ELF-1 (cell line): ENCODE measurements at places on chromosomes 7 and 10.

DNA sequence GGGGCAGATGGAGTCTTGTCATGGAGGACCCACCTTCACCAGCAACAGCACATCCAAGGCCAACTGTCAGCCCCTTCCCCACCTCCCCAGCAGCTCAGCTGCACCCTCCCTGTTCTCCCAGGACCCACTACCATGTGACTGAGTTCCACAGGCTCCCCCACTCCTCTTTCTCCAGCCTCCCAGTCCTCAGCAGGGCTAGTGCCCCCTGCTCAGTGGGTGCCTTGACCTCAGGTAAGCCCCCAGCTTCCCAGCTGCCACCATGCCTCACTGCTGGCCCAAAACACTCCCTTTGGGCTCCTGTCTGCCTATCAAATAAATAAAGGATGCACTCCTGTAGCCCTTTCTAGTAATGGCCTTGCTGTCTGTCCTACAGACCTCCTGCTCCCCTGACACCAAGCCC is 174.4 kb downstream of the SLIT1 start:
- DNase-seq = no peak

- no peak for DNase-seq
Observed at GRCh38 chr7:120332433-120332832, 59.5 kb downstream of the KCND2 start.

DNA sequence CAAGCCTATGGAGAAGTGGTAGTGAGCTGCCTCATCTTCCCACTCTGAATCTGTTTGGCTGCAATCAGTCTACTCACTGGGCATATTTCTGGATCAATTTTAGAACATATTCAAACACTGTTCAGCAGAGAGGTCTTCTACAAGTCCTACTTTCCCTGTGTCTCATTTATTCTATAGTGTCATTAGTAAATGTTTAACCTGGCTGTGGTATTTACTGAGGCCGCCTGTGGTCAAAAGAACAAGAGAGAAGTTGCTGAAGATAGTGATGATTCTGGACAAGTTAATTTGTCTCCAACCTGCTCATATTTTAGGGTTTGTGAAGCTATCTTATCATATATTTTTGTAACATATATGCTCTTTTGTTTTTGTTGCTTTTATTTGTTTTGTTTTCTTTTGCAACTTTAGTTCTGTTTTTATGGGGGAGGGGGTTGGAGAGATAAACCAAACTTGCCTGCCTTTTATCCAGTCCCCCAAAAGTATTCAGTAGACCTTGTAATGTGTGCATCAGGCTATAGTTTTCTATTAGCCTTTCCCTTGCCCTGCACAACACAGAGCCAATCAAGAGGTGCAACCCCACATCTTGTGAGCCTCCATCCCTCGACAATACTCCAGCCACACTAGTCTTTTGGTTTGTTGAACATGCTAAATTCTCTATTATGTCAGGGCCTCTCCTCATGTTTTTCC is 362.8 kb upstream of the MBL2 start:
- no peak for DNase-seq

GRCh38 chr7:92639213-92639896 is 49.2 kb upstream of the FAM133B start:
- no peak for DNase-seq

GRCh38 chr10:122746408-122746807 is 46.8 kb upstream of the C10orf120 start:
- DNase-seq = no peak

DNA sequence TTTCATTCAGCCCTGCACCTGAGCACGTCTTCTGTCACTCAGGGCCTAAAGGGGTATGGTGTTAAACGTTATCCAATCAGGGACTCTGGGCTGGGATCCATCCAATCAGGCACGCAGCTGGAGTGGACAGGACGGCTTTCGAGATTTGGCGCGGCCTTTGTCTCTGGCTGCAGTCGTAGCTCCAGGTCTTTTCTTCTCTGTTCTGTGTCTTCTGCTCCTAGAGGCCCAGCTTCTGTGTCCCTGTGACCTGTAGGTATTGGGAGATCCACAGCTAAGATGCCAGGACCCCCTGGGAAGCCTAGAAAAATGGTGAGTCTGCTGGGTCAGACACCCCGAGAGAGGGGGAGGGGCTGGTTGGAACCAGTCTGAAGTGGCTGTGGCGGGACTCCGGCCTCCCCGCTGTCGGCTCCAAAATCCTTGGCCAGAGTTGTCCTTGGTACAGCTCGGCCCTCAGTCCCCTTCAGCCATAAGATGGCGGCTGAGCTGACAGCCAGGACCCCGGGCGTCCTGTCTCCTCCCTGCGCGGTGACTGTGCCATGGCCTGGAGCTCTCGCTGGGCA is 11.7 kb upstream of the ZNF680 start:
- peak; percentile 95 for DNase-seq

DNA sequence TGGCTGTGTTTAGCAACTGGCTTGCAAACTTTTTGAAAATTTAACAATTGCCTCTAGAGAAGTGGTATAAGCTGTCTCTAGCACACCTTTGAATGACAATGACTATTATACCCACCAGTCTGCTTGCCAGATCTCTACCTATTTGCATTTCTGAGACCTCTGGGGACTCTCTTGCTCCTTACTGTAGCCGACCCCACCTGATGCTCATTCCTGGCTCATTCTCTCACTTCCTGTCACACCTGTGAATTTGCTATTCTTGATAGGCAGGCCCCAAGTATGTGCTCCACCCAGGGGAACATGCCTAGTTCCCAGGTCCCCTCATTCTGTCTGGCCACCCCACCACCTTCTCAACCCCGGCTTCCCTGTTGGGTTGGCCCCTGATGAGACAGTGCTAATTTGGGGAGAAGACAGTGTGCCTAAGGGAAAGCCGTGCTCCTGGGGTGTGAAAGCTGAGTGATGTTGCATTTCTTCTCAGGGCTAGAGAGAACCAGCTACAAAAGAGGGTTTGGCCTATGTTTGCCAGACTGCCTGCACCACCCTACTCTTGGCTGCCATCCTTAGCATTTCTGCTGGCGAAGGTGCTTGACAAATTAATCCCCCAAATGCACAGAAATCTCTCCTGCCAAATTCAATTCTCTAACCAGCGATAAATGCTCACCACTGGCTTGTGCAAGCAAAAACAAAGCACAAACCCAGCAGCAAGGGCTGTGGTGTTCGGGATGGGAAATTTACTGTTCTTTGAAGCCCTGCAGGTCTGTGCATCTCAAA is 138.2 kb downstream of the RPS24 start:
- DNase-seq = no peak

- no peak for DNase-seq
Observed at GRCh38 chr10:128096486-128097199, 29.6 kb downstream of the MKI67 start.

DNA sequence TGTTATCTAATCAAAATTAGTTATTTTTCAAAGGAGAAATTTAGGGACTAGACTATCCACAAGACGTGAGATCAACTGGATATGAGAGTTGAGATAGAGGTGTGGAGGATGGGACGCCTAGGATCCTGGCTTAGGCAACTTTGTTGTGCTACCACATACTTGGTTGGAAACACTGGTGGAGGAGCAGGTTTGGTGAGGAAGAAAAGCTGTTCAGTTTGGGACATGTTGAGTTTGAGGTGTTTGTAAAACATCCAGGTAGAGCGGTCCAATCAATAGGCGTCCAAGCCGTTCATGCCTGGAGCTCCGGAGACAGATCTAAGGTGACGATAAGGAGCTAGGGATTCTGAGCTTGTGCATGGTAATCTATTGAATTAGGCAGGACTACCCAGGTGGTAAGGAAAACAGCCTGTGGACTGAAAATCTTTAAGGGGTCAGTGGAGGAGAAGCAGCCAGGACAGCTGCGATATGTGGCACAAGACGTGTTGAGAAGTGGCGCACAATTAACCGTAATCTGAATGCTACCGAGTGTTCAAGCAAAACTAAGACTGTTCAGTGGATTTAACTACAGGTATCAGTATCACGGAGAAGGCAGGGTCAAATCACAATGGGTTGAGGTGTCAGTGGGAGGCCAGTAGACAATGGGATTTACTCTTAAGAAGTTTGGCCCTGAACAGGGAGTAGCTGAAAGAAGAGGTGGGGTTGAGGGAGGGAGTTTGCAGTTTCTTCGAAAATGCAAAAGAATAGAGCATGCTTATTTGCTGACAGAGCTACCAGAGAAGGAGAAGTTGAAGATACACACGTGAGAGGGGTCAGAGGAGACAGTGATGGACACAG is 16.1 kb upstream of the TRPV6 start:
- DNase-seq = peak; percentile 47

DNA sequence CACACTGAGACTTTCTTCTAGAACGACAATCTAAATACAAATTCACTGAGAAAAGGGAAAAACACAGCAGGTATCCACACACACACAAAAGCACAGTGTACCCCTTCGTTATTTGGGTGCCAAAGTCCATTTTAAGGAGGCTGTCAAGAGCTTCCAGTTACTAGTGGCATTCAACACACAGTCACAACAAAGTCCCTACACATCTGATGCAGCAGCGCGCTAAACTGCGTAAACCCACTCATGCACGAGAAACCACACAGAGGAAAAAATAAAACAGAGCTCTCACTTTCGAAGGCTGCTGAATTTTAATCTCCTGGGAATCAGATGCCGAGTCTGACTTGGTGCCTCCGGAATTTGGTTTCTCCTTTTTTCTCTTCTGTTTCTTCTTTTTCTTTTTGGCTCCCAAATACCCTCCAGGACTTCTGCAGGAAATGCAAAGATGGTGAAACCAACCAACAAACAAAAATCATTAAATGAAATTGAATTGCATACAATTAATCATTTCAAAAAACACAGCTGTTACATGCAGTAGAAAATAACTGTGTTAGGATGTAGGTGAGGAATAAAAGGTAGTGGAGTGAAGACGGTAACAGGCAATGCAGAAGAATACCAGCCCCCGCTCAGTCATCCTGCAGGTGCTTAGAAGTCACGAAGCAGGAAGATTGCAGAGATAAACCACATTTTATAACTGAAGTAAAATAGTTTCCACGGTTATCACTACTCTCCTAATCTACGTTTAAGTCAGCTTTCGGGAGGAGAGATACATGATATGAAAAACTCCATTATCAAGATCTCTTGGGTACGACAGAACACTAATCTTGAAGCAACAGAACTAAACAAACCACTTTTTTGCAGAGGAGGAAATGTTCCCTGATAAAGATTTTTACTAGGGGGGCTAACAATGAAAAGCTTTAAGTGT is 27.1 kb downstream of the NMT2 start:
- DNase-seq = no peak

- no peak for DNase-seq
Observed at GRCh38 chr7:98964596-98964995, 86.3 kb downstream of the TRRAP start.

DNA sequence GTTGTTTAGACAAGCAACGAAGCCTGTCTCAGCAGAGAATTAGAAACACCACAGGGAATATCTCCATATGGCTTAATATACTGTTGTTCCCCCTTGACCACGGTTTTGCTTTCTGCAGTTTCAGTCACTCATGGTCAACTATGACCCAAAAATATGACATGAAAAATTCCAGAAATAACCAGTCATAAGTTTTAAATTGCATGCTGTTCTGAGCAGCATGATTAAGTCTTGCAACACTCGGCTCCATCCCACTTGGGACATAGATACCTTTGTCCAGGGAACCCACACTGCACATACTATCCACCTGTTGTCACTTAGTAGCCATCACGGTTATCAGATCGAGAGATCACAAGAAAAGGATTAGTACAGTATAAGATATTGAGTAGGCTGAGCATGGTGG is 60.7 kb upstream of the FOXK1 start:
- no peak for DNase-seq

DNA sequence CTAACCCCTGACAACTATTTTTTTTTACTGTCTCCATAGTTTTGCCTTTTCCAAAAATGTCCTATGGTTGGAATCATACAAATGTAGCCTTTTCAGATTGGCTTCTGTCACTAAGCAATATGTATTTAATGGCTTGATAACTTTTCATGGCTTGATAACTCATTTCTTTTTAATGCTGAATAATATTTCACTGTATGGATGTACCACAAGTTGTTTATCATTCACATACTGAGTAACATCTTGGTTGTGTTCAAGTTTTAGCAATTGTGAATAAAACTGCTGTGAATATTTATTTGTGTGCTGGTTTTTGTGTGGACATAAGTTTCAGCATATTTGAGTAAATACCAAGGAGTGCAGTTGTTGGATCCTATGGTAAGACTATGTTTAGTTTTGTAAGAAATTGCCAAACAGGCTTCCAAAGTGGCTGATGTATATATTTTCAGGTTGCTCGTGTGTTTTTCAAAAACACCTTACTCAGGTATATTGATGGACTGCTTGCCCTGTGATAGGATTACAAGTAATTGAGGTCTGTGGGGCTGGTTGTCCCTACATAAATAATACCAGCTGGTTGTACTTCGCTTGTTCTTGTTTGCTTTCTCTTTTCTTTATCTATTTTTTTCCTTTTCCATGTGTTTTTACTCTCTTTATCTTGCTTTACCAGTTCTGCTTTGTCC is 23.0 kb downstream of the NRF1 start:
- DNase-seq = no peak

GRCh38 chr7:938546-939185 is 15.8 kb downstream of the ADAP1 start:
- DNase-seq = no peak

DNA sequence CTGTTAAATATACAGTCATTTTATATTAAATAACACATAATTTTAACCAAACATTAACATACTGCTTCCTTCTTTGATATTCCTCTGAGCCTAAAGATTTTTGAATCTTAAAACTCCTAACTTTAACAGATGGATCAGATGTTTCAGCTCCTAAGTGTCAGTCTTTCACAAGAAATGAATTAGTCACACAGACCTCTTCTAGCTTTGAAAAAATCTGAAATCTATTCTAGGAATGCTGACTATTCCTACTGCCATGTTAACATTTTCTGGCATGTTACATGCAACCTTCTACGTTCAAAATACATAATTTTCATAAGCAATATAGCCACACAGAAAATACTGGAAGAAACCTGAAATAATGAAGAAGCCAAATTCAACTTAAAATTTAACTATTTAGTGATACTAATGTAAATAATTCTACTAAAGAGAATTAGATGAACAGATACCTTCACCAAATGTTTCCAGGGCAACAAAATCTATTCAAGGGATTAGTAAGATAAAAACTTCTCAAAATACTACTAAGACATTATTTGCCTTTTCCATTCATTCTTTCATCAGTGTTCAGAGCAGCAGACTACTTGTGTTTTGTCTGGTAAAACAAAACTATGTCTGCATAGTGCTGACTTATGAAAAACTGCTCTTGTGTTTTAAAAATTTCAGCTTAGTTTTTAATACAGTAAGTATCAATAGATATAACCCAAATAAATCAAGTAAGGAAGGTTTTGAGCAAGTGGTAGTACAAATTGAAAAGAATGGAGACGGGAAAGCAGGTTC is 9.2 kb downstream of the JMJD1C start:
- DNase-seq = no peak

GRCh38 chr7:13047061-13047460 is 359.6 kb downstream of the ARL4A start:
- DNase-seq = no peak

- DNase-seq = no peak
Observed at GRCh38 chr7:31475368-31475767, 38.5 kb upstream of the ITPRID1 start.
